ENCODE measurements at places on chromosomes 3 and 15. TPM values are rescaled to one million over a fixed set of nuclear protein-coding genes. Genes with fewer than 3 reads are reported as not detected.

GABRG3 gene
- total RNA-seq, result not detected

SV2B gene
- 0.40 TPM for total RNA-seq

LYSMD2 gene
- total RNA-seq, result 26.8 TPM

SEMA3F gene
- 16.1 TPM for total RNA-seq

ARGFX gene
- total RNA-seq, result not detected

TRIM42 gene
- not detected for total RNA-seq

CLRN1 gene
- not detected for total RNA-seq

CFAP100 gene
- not detected for total RNA-seq

GATM gene
- 0.20 TPM for total RNA-seq

TTBK2 gene
- total RNA-seq, result 9.9 TPM

SLC12A1 gene
- not detected for total RNA-seq

LRRC34 gene
- 0.60 TPM for total RNA-seq

ESYT3 gene
- not detected for total RNA-seq

All from lung microvascular endothelial cell (primary cell).